ENCODE measurements at places on chromosomes 5 and 9.

DNA sequence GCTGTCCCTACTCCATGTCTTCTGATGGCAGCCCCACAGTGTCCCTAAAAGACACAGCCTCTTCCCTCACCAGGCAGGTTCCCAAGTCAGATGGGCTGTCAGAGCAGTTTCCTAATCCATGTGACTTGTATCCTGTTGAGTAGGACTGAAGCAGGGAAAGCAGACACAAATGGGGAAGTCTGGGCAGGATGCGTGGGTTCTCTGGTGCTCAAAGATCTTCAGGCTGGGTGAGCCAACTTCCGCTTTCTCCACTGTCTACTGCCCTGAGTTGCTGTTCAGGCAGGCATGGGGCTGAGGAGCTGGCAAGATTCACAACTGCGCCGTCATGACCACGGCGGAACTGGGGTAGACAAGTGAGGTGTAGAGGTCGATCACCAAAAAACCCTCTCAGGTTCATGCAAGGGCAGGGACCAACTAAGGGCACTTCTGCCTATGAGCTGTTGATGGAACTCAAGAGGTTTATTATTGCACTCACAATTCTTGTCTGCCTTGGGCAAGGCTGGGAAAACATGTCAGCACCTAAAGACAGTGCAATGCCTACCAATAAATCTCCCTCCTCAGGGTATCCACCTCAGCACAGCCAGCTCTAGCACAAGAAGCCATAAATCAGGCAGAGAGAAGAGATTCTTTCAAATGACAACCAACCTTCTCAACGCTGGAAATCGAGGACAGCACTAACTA lies 83.4 kb downstream of the RAPGEF1 start:
- DNase-seq = peak; percentile 44

GRCh38 chr9:105296445-105296844 lies 52.0 kb downstream of the SLC44A1 start:
- DNase-seq = no peak

DNA sequence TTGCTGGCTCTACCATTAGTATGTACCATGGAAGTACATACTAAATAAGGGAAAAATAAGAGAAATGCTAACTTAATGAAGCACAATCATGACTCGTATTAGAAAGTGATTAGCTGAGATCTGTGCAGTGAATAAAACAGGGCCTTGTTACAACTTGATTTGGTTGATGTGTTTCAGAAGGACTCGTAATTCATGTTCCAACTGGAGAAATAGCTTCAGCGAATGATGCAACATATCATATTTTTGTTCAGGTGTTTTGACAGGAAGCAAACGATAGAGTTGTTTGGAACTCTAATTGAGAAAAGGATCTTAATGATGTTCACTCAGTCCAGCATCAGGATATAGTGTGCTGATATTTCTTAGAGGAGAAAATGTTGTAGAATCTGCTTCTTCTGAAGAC lies 474.6 kb upstream of the WWC1 start:
- no peak for DNase-seq

- DNase-seq = no peak
These were observed 83.0 kb downstream of the GABBR2 start for GRCh38 chr9:98625728-98626127.

DNA sequence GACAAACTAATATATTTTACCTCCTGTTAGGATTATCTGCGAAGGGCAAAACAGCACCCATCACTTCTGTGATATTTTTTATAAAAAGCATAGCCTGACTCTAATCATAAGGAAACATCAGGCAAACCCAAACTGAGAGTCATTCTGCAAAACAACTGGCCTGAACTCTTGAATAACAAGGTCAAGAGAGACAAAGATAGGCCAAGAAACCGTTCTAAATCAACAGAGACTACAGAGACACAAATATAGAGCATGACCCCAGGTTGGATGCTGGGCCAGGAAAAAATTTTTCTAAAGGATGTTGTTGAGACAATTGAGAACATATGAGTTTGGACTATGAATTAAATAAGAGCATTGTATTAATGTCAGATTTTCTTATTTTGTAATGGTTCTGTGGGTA lies 384.9 kb downstream of the NFIB start:
- no peak for DNase-seq

DNA sequence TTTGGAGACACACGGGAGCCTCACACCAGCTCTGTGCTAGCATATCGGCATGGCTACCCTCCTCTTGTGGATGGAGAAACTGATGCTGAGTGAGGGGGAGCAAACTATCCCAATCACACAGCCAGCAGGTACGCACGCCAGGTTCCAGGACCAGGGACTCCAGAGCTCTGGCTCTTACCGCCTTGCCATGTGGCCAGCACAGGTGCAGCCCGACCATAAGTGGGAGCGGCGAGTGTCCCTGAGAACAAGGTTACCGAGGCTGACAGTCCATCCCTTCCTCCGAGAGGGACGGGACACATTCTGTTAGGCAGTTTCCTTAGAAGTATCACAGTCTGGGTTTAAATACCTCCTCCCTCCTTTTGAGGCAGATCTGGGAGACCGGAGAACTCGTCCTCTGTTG lies 86.0 kb downstream of the PAX5 start:
- DNase-seq = no peak

- DNase-seq = no peak
These were observed 2.6 kb downstream of the NKD2 start for GRCh38 chr5:1011226-1011631.

- DNase-seq = no peak
These were observed 38.2 kb downstream of the COL5A1 start for GRCh38 chr9:134679616-134680392.

DNA sequence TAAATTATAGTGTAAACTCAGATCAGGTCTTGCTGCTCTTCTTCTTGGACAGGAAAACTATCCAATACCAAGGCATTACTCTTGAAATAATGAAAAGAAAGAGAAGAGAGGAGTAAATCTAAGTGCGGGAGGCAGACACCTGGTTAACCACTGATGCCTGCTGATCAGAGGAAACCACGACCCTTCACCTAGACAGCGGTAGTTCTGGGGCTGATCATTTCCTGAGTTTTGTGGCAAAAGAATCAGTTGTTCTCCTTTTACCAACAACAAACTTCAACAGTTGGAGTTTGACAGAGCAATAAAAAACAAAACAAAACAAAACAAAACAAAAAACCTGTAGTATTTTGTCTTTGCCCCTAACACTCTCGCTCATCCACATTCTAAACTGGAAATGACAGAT lies 3.0 kb downstream of the RLN1 start:
- no peak for DNase-seq

DNA sequence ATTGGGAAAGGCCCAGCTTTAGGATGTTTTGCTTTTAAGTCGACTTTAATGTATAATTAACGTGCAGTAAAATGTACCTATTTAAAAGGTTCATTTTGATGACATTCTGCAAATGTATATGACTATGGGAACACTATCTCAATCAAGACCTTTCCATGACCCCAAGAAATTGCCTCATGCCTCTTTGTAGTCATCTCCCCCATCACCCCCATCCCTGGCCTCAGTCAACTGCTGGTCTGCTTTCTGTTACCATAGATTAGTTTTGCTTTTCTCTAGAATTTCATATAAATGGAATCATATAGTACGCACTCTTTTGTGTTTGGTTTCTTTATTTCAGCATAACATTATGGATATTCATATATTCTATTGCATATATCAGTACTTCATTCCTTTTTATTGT lies 80.7 kb upstream of the C9orf72 start:
- no peak for DNase-seq

GRCh38 chr5:59034498-59035186 lies 451.8 kb downstream of the RAB3C start:
- DNase-seq = no peak

GRCh38 chr5:135396459-135397055 lies 2.5 kb downstream of the MACROH2A1 start:
- no peak for DNase-seq
